ENCODE measurements at places on chromosomes 1 and 21. TPM values are rescaled to one million over a fixed set of nuclear protein-coding genes. Genes with fewer than 3 reads are reported as not detected.

Gene AADACL4
- not detected for total RNA-seq

Gene ASPM
- 22.7 TPM for total RNA-seq

Gene C1orf87
- total RNA-seq: not detected

Gene TCHHL1
- total RNA-seq: not detected

Data from melanocyte of skin (primary cell).